ENCODE measurements at places on chromosomes 11 and 22.

- no peak for DNase-seq
Measured at GRCh38 chr22:49727881-49728569, 99.6 kb downstream of the BRD1 start.

DNA sequence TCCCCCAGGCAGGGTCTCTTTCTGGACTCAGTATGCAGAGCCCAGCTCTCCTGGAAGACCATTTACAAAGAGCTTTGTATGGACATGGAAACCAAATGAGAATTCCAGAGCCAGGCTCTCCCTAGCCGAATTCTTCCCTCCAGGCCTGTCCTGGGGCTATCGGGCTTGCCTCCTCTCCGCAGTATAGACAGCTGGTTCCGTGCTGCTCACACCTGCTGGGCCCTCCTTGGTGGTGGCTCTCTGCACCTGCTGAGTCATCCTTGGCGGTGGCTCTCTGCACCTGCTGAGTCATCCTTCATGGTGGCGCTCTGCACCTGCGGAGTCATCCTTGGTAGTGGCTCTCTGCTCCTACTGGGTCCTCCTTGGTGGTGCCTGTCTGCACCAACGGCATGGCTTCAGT is 743.5 kb downstream of the BRD1 start:
- no peak for DNase-seq

DNA sequence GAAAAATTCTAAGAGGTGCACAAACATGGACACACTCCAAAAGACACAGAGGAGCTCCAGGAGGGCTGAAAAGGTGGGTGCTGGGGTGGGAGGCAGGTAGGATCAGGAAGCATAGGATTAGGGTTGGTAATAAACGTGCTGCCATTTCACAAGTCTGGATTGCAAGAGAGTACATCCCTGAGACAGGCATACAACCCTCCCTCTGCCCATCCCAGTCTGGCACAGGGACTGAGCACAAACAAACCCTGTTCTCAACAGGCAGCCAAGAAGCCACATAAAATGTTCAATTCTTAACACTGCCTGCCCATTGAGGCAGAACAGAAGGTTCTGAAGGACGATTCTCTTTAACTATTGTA is 18.5 kb downstream of the SLC35F2 start:
- DNase-seq = peak; percentile 90

DNA sequence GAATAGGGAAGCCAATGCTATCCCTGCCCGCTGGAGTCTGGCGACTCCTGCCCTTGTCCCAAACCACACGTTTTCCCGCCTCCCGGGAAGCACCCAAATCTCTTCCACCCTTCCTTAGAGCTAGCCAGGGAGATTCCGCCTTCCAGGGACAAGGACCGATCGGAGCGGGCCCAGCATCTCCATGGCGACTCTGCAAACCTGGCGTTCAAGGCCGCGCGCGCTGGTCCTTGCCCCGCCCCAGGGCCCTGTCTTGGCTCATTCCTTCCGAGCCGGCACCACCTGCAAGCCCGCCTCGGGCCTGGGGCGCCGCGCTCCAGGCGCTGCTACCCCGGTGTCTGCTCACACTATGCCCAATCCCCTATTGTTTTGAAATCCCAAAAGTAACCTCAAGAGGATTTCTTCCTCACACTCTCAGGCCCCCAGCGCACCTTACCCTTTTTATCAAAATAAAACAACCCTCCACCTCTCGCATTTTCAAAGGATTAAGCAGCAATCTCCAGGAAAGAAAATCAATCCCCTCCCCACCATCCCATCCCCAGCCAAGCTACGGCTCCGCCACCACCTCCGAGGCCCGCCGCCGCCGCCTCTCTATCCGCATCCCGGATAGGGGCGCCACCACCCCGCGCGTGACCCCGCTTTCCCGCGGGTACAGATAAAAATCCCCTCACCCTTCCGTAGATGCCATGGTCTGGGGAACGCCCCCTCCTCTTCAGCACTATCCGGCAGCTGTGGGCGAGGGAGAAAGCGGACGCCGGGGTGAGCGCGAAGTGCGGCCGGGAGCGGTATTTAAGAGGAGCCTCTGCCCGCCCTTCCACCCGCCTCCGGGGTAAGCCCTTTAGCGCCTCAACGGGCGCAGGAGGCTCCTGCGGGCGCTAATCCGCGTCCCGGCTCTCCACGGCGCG is 825 bp downstream of the SLC1A2 start:
- peak; percentile 38 for DNase-seq

GRCh38 chr11:3934658-3935057 is 79.2 kb downstream of the STIM1 start:
- DNase-seq = no peak
